Activated CD4-positive, alpha-beta T cell treated with anti-CD3 and anti-CD28 coated beads, Interleukin-2, amount 10 ng/mL, durations not matched to agents 7 days and 5 days (primary cell): ENCODE measurements at places on chromosomes 4 and X. TPM values are rescaled to one million over a fixed set of nuclear protein-coding genes. Genes with fewer than 3 reads are reported as not detected.

GRCh38 chrX:29082558-29082957 lies 495.3 kb downstream of the IL1RAPL1 start:
- H3K4me3 ChIP-seq = no peak overlapping the region
- no peaks in the 10 kb centered on the region for H3K4me1 ChIP-seq
- no peaks in the 10 kb centered on the region for H3K36me3 ChIP-seq
- no peak for DNase-seq
- no peak overlapping the region for H3K27ac ChIP-seq

DNA sequence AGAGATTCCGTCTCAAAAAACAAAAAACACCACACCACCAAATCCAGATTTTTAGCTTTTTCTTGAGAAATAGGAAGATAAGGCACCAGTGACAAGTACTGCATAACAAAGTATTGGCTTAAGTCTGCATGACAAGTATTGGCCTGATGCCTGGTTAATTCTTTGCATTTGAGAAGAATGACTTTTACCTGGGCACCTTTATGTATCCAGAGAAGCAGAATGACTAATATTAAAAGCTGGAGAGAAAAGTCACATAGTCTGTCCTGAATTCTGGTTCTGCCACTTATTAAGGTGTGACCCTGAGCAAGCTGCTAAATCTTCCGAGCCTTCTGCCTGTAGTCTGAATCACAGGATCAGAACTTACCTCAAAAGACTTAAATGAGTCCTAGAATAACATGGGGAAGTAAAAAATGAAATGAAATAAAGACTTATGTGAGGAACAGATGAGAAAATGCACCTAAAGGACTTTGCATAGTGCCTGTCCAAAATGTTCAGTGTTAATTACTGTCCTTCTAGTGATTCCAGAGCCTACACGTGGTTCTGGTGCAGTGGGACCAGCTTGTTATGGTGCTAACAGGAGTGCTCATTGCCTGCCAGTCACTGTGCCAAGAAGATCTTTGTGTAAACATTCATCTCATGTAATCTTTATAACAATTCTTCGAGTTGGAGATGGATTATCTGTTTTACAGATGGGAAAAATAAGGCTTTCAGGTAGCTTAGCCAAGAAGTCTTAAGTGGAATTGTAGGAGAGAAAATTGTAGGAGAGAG lies 31.6 kb downstream of the UGDH start:
- no peaks in the 10 kb centered on the region for H3K27me3 ChIP-seq
- no peak overlapping the region for H3K27ac ChIP-seq
- H3K4me3 ChIP-seq = no peak overlapping the region
- no peak for DNase-seq
- H3K4me1 ChIP-seq = no peaks in the 10 kb centered on the region

- H3K27me3 ChIP-seq = no peaks in the 10 kb centered on the region
- peaks cover 92% of the 10 kb centered on the region for H3K4me1 ChIP-seq
- peak overlapping the region; percentile 33 for H3K4me3 ChIP-seq
- DNase-seq = peak; percentile 35
- H3K27ac ChIP-seq = peak overlapping the region; percentile 99
- H3K36me3 ChIP-seq = peaks cover 22% of the 10 kb centered on the region
These were observed 29.6 kb upstream of the CHRNA9 start for GRCh38 chr4:40305328-40306170.

DNA sequence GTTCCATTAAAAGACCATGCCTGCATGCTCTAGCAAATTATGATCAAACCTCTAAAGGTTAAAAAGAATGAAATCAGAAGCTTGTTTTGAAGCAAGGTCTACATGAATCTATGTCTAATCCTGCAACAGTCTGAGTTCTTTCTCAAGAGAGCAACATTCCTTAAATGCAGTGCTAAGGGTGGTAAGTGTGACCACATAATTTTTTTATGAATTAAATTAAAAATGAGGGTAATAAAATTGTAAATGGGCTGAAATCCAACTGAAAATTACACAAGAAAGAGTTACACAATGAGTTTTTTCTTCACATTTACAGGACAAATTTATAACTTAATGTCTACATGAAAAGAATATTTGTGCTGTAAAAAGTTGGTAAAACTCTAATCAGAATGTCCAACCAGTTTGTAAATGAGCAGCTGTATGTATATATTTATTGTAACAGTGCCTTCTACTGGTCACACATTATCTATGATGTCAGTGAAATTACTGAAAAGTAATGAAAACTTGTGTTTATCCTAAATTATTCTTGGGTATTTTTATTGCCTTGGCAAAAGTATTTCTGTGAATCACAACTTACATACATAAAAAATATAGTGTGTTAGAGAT lies 336.3 kb upstream of the PITX2 start:
- DNase-seq = no peak
- no peaks in the 10 kb centered on the region for H3K36me3 ChIP-seq
- H3K27me3 ChIP-seq = no peaks in the 10 kb centered on the region
- H3K27ac ChIP-seq = no peak overlapping the region
- no peaks in the 10 kb centered on the region for H3K4me1 ChIP-seq

GRCh38 chr4:120088507-120088906 lies 21.9 kb upstream of the MAD2L1 start:
- H3K36me3 ChIP-seq = no peaks in the 10 kb centered on the region
- H3K27me3 ChIP-seq = peaks cover 9% of the 10 kb centered on the region
- peaks cover 11% of the 10 kb centered on the region for H3K4me1 ChIP-seq
- no peak overlapping the region for H3K4me3 ChIP-seq

- H3K27me3 ChIP-seq = no peaks in the 10 kb centered on the region
- H3K27ac ChIP-seq = no peak overlapping the region
- no peaks in the 10 kb centered on the region for H3K36me3 ChIP-seq
- no peak for DNase-seq
- H3K4me3 ChIP-seq = no peak overlapping the region
- no peaks in the 10 kb centered on the region for H3K4me1 ChIP-seq
These were observed 182.6 kb upstream of the PUDP start for GRCh38 chrX:7330556-7330955.

GRCh38 chr4:61308033-61308432 lies 107.9 kb downstream of the ADGRL3 start:
- no peak for DNase-seq
- H3K4me3 ChIP-seq = no peak overlapping the region
- H3K27ac ChIP-seq = no peak overlapping the region
- H3K36me3 ChIP-seq = no peaks in the 10 kb centered on the region
- no peaks in the 10 kb centered on the region for H3K4me1 ChIP-seq

GRCh38 chr4:10690185-10690907 lies 5.8 kb upstream of the CLNK start:
- no peaks in the 10 kb centered on the region for H3K36me3 ChIP-seq
- no peak overlapping the region for H3K4me3 ChIP-seq
- H3K27me3 ChIP-seq = no peaks in the 10 kb centered on the region
- no peak for DNase-seq

DNA sequence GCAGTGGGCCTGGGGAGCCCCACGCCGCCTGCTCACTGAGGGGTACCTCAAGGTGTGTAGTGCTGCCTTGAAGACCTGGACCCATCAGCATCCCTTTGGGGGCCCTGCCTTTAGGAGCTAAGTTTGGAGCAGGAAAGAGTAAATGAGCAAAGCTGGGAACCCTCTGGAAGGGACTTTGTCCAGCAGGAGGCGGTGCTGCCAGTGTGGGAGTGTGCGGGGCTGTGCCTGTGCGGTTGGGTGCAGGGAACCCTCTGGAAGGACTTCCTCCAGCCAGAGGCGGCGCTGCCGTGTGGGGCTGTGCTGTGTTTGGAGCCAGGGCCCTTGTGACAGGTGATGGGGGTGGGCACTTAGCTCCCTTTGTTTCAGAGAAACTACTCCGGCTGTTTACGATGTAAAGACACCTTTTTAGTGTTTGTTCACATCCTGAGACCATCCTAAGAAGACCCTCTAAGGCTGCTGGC lies 25.8 kb downstream of the RGS12 start:
- H3K4me1 ChIP-seq = no peaks in the 10 kb centered on the region
- no peak overlapping the region for H3K4me3 ChIP-seq
- H3K36me3 ChIP-seq = no peaks in the 10 kb centered on the region
- H3K27ac ChIP-seq = no peak overlapping the region

- H3K36me3 ChIP-seq = peaks cover 44% of the 10 kb centered on the region
- H3K4me3 ChIP-seq = no peak overlapping the region
- H3K27me3 ChIP-seq = no peaks in the 10 kb centered on the region
- peaks cover 48% of the 10 kb centered on the region for H3K4me1 ChIP-seq
- no peak for DNase-seq
These were observed 12.0 kb downstream of the TMEM165 start for GRCh38 chr4:55407764-55408163.

DNA sequence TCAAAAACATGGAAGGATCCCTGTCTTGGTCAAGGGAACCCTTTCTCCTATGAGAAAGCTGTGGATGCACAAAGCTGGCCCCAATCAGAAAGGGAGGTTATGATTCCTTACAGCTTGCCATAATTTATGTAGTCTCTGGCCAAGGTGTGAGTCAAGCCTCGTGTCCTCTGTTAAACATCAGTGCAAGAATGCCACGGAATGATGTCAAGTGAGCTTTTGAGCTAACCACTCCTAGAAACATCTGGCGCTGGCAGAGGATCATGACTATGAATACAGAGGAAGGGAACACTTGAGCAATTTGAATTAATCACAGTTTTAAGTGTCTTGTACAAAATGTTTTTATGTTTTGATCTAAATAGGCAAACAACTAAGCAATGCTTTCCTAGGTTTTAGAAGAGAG lies 51.5 kb upstream of the RAP2C start:
- no peaks in the 10 kb centered on the region for H3K36me3 ChIP-seq
- no peak overlapping the region for H3K27ac ChIP-seq
- H3K27me3 ChIP-seq = no peaks in the 10 kb centered on the region
- no peak for DNase-seq
- peaks cover 3% of the 10 kb centered on the region for H3K4me1 ChIP-seq

GRCh38 chrX:35665311-35665710 lies 132.8 kb upstream of the MAGEB16 start:
- DNase-seq = no peak
- no peak overlapping the region for H3K27ac ChIP-seq
- no peaks in the 10 kb centered on the region for H3K36me3 ChIP-seq
- H3K27me3 ChIP-seq = no peaks in the 10 kb centered on the region
- no peaks in the 10 kb centered on the region for H3K4me1 ChIP-seq

GRCh38 chrX:81259714-81260395 lies 58.0 kb downstream of the SH3BGRL start:
- no peak overlapping the region for H3K27ac ChIP-seq
- H3K4me1 ChIP-seq = peaks cover 5% of the 10 kb centered on the region
- DNase-seq = no peak
- H3K27me3 ChIP-seq = no peaks in the 10 kb centered on the region
- no peak overlapping the region for H3K4me3 ChIP-seq

DNA sequence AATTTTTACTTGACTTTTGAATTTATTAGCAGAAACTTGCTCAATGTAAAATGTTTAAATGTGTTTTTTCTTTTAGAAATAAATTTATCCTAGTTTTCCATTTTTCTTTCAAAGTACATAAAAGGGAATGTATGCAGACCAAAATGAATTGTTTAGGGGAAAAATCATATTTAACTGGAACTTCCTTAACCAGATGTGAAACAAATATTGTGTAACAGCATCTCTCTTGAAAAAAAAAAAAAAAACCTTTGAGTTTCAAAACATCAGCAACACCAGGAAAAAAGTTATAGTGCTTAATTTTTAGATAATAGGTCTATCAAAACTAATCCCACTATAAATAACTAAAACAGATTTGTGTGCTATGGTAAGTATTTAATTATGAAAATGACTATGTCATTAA lies 14.5 kb upstream of the CCNA2 start:
- no peak for DNase-seq
- no peaks in the 10 kb centered on the region for H3K27me3 ChIP-seq
- H3K4me1 ChIP-seq = no peaks in the 10 kb centered on the region
- H3K4me3 ChIP-seq = no peak overlapping the region
- H3K27ac ChIP-seq = no peak overlapping the region

- DNase-seq = no peak
- H3K4me1 ChIP-seq = no peaks in the 10 kb centered on the region
- H3K27me3 ChIP-seq = no peaks in the 10 kb centered on the region
- no peak overlapping the region for H3K4me3 ChIP-seq
- no peak overlapping the region for H3K27ac ChIP-seq
These were observed 407.1 kb downstream of the ADAM29 start for GRCh38 chr4:175325230-175325629.

DNA sequence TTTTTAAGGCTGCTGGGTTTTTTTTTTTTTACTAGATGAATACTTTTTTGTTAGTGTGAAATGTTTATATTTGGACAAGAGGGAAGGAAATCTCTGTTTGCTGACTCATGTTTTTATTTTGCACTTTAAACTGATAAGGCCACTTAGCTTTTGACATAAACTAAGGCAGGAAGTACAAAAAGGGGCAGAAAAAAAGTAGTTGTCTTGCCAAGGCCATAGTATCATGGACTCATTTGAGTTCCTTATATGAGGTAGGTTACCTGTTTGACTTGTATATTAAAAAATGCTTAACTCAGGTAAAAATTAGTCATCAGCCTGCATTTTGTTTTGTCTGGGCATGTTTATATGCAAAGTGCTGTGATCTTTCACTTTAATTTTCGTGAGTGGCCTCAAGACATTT lies 26.0 kb downstream of the SMAD1 start:
- no peak overlapping the region for H3K4me3 ChIP-seq
- DNase-seq = no peak
- no peaks in the 10 kb centered on the region for H3K27me3 ChIP-seq
- H3K36me3 ChIP-seq = peaks cover 10% of the 10 kb centered on the region
- no peak overlapping the region for H3K27ac ChIP-seq

The ADAM29 gene
- total RNA-seq = not detected

The XIAP gene
- 38.6 TPM for total RNA-seq

The SRPX gene
- 0.20 TPM for total RNA-seq

The SPANXB1 gene
- not detected for total RNA-seq

The GLRA3 gene
- not detected for total RNA-seq

The CD38 gene
- total RNA-seq = 87.4 TPM

The FGF2 gene
- total RNA-seq = 0.02 TPM

The HTRA3 gene
- total RNA-seq = not detected

The PGRMC1 gene
- total RNA-seq = 29.8 TPM

The BEND2 gene
- not detected for total RNA-seq

The GNRHR gene
- total RNA-seq = not detected

The TCEAL3 gene
- total RNA-seq = 2.1 TPM
